ENCODE measurements at places on chromosomes 5 and 9.
A peak's percentile ranks its signal among the peaks of the same experiment; 100 is the strongest.

GRCh38 chr5:2801577-2802525, 50.4 kb upstream of the IRX2 start:
- no peak for DNase-seq

- DNase-seq, result peak; percentile 53
Observed at GRCh38 chr5:51398875-51399642, 15.8 kb downstream of the ISL1 start.

DNA sequence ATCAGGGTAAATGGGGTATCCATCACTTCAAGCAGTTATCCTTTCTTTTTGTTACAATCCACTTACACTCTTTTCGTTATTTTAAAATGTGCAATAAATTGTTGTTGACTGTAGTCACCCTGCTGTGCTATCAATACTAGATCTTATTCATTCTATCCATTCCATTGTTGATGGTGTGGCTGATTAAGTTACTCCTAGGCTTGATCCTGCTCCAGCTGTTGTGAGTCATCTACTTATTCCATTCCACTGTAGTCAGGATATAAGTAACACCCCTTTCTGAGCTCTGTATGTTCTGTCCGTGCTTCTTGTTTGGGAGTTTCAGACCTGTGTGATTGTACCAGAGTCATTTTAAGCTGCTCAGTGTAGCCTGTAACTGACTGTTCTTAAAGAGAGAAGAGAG, 122.5 kb upstream of the RUSC2 start:
- DNase-seq, result no peak

GRCh38 chr9:129408535-129409215, 212.2 kb downstream of the C9orf50 start:
- DNase-seq, result no peak

DNA sequence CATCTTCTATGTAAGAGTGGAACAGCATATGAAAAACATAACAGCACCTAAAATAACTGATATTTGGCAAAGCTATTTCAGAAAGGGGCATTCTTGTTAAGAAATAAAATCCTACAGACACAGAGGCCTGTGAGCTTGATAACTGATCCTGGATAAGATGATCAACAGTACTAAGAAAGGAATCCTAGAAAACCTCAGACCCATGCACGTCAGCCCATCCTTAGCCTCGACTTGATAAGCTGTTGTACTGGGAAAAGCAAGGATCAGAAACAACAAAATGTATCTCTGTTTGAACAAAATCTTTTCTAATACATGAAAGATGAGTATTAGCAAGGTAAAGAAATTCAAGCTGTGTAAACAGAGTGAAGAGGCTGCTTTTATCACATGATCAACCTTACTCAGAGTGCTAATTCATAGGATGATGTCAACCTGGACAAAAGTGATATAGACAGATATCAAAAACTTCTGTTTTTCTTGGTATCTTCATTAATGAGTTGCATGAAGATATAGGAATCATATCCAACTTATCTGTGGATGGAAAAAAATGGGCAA, 15.2 kb downstream of the LIFR start:
- no peak for DNase-seq

GRCh38 chr5:32933692-32934091, 222.6 kb downstream of the NPR3 start:
- DNase-seq, result no peak

GRCh38 chr5:36728697-36729543, 122.5 kb downstream of the SLC1A3 start:
- DNase-seq, result no peak

- DNase-seq, result peak; percentile 73
Observed at GRCh38 chr5:67234671-67235176, 38.1 kb upstream of the CD180 start.

GRCh38 chr9:27335075-27335474, 38.1 kb upstream of the EQTN start:
- no peak for DNase-seq

DNA sequence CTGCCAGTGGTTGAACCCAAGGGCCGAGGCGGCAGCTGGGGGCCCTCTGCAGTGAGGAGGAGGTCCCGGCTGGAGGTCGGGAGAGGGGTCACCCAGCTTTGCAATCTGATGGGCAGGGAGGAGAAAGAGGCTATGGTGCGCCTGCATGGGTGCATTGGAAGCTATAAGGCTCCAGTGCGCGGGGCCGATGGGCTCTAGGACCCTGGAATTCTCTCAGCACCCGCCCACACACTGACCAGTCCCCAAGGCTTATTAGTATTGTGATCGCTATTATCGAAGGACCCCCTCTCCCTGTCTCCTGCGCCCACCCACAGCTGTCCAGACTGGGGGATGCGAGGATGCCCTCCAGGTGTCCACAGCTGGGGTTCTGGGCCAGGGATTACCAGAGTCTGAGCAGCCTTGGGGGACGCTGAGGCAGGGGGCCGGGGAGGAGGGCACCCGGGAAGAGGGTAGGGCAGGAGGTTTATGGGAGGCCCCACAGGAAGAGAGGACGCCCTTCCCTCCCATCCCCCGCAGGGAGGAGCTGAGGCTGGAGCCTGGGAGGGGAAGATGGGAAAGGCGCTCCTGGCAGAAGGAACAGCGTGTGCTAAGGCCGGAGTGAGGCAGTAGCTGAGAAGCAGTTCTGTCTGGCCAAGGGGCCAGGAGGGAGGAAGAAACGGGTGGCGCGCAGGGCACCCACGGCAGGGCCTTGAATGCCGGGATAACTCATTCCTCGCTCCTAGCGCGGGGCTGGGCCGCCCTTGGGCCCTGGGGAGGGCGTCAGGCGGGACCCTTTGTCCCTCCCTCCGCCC, 24.2 kb downstream of the C9orf50 start:
- DNase-seq, result peak; percentile 77

GRCh38 chr5:102306121-102306520, 10.0 kb upstream of the SLCO4C1 start:
- no peak for DNase-seq

DNA sequence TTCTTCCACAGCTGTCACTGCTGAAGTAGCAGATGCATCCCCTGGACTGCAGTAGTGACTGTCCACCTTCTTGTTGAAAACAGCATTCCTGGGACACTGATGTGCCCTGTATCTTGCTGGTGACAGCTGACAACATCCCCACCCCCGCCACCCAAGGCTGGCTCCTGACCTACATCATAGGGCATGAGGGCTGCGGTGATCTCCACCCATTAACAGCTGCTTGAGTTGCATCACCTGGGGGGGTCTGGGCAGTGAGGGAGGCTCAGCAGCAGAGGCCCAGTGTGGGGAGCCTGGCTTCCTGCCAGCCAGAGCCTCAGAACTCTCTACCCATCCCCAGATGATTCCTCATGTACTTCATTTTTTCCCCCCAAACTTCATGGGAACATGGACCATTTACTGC, 4.1 kb downstream of the PRUNE2 start:
- DNase-seq, result no peak

DNA sequence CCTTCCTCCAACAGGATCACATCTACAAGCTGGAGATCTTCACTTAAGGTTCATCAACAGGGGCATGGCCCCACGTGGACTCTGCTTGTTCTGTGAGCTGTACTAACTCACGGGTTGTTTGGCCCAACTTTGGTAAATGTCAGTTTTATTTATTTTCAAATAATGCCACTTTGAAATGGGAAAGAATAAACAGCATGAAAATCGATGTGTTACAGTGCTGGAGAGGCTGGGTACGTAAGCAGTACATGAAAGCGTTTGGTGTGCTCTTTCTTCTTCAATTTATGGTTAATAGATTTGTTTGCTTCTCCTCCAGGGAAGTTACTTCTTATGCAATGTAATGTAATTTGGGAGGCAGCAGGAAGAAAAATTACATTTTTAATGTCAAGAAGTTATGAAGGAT, 389.9 kb upstream of the DAP start:
- DNase-seq, result no peak

DNA sequence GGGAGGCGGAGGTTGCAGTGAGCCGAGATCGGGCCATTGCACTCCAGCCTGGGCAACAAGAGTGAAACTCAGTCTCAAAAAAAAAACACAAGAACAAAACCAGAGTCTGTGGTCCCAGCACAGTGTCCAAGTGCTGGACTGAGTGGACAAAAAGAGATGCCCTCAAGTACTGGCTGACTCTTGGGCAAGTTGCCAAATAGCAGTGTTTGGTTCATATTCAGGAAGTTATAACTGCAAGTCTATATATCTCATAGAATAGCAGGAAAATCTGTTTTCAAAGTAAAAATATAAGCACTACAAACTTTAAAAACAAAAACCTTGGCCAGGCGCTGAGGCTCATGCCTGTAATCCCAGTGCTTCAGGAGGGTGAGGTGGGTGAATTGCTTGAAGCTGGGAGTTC, 7.3 kb downstream of the HABP4 start:
- no peak for DNase-seq

- DNase-seq, result no peak
Observed at GRCh38 chr9:127390248-127390545, 6.8 kb upstream of the SLC2A8 start.

DNA sequence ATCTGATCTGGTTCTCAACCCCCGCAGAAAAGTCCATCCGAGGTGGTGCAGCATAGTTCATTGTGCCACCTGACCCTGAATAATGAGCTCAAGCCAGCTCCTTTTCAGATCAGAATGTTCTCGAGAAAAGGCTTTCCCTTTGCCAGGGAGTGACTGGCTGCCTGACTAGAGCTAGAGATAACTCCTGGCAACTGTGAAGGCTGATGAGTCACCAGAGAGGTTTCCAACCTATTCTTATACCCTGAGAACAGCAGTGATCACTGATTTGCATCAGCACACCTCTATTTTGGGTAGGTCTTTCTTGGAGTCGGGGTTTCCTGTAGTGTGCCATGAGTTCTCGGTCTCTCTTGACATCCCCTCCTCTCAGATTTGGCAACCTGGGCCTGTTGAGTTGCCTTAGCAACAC, 127.9 kb downstream of the PIK3R1 start:
- DNase-seq, result no peak

GRCh38 chr5:125926172-125926571, 497.0 kb upstream of the GRAMD2B start:
- no peak for DNase-seq

- no peak for DNase-seq
Observed at GRCh38 chr5:31825518-31826068, 186.7 kb downstream of the PDZD2 start.

DNA sequence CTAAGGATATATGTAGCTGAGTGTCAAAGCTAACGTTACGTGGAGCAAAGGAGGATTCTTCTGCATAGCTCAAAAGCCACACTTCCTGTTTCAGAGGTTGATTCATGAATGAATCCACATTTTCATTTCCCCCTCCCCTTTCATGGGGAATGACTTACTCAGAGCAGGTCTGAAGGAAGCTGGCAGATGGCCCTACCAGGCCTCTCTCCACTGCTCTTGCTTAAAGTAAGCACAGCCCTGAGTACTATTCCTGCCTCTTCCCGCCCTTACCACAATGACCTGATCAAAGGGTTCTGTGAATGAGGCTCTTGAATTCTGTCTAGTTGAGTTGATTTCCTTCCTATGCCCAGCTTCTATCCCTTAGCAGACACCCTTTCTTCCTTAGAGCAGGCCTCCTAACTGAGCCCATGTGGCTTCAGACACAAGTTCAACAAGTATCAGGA, 6.3 kb downstream of the IGIP start:
- DNase-seq, result no peak

DNA sequence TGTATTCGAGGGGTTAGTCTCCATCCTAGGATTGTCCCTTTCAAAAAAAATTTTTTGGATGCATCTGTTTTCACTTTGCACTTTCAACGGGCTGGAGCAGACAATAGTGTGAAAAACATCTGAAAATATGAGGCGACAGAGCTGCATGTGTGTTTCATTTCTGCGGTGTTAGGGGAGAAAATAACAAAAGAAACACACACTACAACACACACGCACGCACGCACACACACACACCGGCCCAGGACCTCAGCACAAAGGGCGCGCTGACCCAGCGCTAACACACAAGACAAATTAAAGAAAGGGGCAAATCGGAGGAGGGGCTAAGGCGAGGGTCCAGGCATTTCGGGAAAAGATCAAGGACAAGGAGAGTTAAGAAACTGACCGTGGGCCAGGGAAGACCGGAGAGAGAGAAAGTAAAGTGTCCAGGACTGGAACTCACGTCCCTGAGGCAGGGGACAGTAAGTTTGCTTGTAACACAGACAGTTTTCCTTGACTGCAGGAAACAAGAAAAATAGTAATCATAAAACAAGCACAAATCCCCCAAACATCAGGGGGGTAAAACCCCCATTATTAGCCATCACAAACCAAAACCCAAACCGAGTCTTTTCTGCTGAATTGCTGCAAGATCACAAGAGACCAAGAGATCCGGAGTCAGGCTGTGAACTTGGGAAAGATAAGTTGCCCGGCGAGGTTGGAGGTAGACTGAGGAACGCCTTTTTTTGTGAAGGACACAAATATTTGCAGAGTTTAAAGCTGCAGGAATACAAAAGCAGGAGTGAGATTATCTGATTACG, 302.1 kb downstream of the PARP8 start:
- no peak for DNase-seq

DNA sequence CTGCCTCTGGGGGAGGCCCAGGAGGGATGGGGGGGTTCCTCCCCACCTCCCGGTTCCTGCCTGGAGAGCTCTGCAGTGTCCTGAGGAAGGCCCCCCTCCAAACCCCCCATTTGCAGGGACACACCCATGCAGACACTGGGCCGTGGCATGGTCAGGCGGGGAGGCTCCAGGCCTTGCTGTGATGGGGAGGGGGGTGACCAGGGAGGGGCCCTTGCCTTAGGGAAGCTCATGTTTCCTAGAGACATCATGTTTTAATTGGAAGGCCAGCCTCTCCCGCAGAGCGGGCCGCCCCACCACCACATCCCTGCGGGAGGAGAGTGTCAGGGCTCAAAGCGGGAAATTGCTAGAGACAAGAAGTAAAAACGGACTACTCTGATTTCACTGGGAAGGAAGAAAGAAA, 12.0 kb downstream of the PRRX2 start:
- no peak for DNase-seq
